CD4-positive, alpha-beta memory T cell (primary cell): ENCODE measurements at places on chromosomes 5 and 9. TPM values are rescaled to one million over a fixed set of nuclear protein-coding genes. Genes with fewer than 3 reads are reported as not detected.

GRCh38 chr5:93076566-93076965, 504.5 kb downstream of the NR2F1-AS1 start:
- H3K27me3 ChIP-seq: no peaks in the 10 kb centered on the region
- no peak overlapping the region for H3K4me3 ChIP-seq
- DNase-seq: no peak
- no peak overlapping the region for H3K27ac ChIP-seq

DNA sequence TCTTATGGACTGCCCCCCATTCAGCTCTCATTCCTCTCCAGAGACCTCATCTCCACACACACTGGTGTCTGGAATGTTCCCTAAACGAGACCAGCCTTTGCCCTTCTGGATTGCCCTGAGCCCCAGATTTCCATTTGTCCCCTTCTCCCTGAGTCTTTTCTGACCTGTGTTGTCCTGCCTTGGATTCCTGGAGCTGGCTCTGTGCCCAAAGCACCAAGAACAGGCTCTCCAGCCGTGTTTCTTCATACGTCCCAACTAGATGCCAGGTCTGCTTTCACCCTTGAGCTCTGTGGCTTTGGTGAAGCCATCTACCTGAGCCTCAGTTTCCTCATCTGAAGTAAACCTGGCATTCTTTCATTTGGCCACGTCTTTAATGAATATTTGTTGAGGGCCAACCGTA, 6.3 kb downstream of the CCDC180 start:
- no peak overlapping the region for H3K4me3 ChIP-seq
- peaks cover 20% of the 10 kb centered on the region for H3K36me3 ChIP-seq
- no peak for DNase-seq

GRCh38 chr9:34457266-34458012, 931 bp downstream of the FAM219A start:
- H3K36me3 ChIP-seq: no peaks in the 10 kb centered on the region
- H3K4me1 ChIP-seq: peaks cover 19% of the 10 kb centered on the region
- no peak overlapping the region for H3K4me3 ChIP-seq
- H3K27me3 ChIP-seq: no peaks in the 10 kb centered on the region

DNA sequence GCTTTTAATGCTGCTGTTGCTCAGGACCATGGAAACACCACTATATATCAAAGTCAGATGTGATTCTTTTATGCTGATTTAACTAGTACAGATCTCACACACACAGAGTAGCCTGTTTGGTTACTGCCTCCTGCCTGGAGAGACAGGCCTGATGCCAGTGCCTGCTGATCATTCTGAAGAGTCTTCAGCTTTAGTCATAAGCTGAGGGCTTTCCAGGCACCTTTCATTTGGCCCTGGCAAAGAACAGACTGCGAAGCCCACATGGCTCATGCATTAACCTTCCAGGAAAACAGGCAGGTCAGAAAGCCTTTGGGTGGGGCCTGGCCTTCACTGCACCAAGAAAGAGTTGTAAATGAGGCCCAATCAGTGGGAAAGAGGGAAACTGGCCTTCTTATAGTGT, 144.7 kb downstream of the SAXO1 start:
- H3K4me1 ChIP-seq: no peaks in the 10 kb centered on the region
- H3K4me3 ChIP-seq: no peak overlapping the region
- DNase-seq: no peak
- no peaks in the 10 kb centered on the region for H3K36me3 ChIP-seq

- H3K27ac ChIP-seq: no peak overlapping the region
- no peaks in the 10 kb centered on the region for H3K27me3 ChIP-seq
- H3K36me3 ChIP-seq: no peaks in the 10 kb centered on the region
- H3K4me3 ChIP-seq: no peak overlapping the region
- H3K4me1 ChIP-seq: no peaks in the 10 kb centered on the region
- no peak for DNase-seq
Measured at GRCh38 chr5:61018062-61018461, 73.1 kb downstream of the NDUFAF2 start.

DNA sequence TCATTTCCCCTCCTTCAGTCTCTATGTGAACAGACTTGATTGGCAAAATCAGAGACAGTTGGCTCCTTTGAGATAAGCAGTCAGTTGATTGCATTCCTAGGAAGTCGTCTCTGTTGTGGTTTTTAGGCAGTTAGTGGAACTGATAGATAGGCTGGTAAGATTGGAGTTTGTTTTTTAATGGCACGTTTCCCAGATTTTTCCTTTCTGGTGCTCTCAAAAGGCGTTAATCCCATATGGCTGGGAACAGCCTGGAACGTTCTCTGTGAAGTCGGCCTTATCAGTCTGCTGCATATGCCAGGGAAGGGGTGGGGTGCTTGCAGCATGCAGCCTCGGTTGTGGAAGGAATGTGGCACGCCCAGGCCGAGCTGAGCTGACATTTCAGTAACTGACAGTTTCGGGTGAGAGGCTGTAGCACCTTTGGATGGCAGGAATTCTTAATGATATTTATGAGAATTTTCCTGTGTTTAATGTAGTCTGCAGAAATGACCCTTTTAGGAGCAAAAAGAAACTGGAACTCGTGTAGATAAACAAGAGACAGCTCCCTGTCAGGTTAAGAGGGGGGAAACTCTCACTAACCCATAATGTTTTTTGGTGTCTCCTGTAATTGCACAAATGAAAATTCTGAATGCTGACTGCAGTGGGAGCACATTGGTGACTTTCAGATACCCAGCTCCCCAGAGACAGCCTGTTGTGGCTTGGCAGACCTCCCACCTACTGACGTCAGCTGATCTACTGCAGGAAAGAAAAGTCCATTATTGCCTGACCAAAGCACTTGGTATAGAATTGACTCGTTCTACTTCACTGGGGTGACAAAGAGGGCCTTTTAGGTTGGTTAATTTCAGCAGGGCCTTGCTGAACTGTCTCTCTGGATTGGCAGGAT, 6.3 kb downstream of the SPTAN1 start:
- DNase-seq: peak; percentile 34
- H3K4me3 ChIP-seq: peak overlapping the region; percentile 7
- H3K27ac ChIP-seq: peak overlapping the region; percentile 19
- peaks cover 68% of the 10 kb centered on the region for H3K4me1 ChIP-seq
- H3K36me3 ChIP-seq: peaks cover 5% of the 10 kb centered on the region

GRCh38 chr5:148186248-148187003, 16.4 kb upstream of the SPINK6 start:
- no peaks in the 10 kb centered on the region for H3K36me3 ChIP-seq
- H3K4me1 ChIP-seq: no peaks in the 10 kb centered on the region
- no peak overlapping the region for H3K4me3 ChIP-seq
- no peak for DNase-seq
- H3K27me3 ChIP-seq: no peaks in the 10 kb centered on the region

DNA sequence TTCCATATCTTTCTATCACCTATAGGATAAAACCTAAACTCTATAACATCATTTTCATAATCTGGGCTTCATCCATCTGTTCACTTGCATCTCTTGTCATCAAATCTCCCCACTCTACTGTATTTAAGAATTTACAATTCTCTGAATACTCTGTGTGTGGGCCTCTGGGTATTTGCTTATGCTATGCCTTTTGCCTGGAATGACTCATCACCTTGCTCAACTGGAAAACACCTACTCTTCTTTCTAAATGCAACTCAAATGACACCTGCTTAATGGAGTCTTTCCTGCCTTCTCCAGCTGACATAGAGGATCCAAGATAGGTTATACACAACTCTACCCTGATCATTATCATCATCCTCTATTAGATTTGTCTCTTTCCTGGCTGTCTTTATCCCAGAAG, 421.7 kb downstream of the SPATA31D1 start:
- H3K27ac ChIP-seq: no peak overlapping the region
- no peaks in the 10 kb centered on the region for H3K4me1 ChIP-seq
- no peaks in the 10 kb centered on the region for H3K36me3 ChIP-seq
- no peak overlapping the region for H3K4me3 ChIP-seq

DNA sequence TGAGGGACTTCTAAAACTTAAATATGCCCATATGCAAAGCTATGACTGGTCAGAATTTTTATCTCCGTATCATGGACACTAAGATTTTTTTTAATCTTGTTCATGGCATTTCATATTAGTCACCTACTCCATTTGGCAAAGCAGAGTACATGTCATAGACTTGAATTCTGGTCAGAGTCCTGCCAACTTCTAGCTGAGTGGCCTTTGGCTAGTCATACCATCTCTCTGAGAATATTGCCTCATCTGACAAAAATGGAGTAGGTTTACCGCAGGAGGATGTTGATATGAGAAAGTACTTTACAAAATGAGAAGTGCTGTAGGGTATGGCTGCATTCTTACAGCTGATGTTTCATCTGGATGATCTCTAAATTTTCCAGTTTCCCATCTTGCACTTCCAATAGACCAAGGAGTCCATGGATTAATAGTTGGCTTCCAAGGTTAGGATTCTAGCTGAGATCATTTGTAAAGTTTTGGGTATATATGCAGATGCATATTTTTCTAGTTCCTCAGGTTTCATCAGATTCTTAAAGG, 150.8 kb upstream of the NR3C1 start:
- no peak for DNase-seq
- no peaks in the 10 kb centered on the region for H3K27me3 ChIP-seq
- no peak overlapping the region for H3K4me3 ChIP-seq
- H3K4me1 ChIP-seq: no peaks in the 10 kb centered on the region
- no peak overlapping the region for H3K27ac ChIP-seq

DNA sequence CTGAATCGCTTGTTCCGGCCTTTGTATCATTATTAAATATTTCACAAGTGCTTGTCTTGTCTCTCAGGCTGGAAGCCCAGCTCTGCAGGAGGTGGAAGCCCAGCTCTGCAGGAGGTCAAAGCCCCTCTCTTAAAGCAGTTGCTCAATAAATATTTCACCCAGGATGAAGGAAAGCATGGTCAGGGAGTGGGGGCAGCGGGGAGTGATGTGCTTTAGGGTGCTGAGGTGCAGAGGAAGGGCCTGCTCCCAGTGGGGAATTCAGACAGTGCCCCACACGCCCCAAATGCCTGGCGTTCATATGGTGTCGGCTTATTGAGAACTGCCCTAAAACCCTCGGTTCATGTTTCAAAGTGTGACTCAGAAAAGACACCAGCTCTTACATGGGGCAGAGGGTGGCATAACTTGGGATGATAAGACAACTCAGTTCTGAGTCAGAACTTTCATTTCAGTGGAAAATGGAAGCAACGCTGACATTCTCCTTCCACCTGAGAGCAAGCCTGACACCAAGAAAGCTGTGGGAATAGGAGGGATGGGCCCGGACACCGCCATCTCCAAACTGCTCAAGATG, 114.3 kb upstream of the DAP start:
- H3K27ac ChIP-seq: no peak overlapping the region
- no peaks in the 10 kb centered on the region for H3K27me3 ChIP-seq
- no peak overlapping the region for H3K4me3 ChIP-seq
- H3K36me3 ChIP-seq: no peaks in the 10 kb centered on the region
- DNase-seq: no peak

DNA sequence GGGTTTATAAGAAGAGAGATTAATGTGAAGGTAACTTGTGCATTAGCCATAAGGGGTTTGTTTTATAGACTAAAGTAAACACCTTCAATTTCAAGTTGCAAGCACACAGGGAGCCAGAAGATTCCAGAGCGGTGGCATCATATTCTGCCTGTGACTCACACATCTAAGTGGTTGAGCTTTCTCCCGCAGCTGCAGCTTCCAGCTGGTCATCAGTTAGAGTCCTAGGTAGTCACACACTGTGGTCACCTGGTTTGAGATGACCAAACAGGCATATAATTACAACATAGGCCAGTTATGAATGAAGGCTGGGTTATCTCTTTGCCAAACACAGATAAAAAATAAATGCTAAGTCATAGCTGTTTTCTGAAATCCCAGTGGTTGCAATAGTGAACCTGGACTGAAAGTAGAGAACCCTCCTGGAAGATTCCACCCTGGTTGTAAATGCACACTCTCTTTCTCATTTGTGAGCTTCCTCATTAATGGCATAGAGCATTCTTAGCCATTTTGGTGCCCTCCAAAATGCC, 171.3 kb downstream of the GDNF start:
- no peaks in the 10 kb centered on the region for H3K27me3 ChIP-seq
- no peak overlapping the region for H3K27ac ChIP-seq
- DNase-seq: no peak
- H3K36me3 ChIP-seq: peaks cover 6% of the 10 kb centered on the region
- no peak overlapping the region for H3K4me3 ChIP-seq

DNA sequence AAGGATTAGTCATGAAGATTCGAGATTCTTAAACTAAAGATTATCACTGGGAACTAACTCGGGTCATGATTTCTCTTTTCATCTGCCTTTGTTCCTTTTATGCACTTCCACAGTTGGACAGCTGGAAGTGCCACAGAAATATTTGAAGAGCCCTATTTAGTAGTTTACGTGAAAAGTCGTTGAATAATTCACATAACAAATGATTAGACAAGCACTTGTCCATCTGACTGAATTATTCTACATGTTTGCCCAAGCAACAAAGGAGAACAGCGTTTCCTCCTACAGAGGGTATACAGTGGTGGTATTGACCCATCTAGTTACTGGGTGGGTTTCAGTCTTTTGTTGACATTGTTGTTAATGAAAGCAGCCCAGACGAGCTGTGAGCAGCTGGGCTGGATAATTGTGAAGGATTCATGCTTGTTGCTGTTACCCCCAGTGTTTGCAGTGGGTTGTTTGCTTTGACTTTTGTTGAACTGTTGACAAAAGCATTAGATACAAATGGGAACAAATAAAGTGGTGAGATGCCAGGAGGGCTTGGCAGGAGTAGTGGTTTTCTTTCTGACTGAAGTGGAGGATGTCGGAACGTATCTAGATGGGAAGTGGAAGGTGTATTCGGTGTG, 96.2 kb downstream of the TLE4 start:
- DNase-seq: no peak
- no peaks in the 10 kb centered on the region for H3K27me3 ChIP-seq
- H3K27ac ChIP-seq: no peak overlapping the region
- H3K4me3 ChIP-seq: no peak overlapping the region

DNA sequence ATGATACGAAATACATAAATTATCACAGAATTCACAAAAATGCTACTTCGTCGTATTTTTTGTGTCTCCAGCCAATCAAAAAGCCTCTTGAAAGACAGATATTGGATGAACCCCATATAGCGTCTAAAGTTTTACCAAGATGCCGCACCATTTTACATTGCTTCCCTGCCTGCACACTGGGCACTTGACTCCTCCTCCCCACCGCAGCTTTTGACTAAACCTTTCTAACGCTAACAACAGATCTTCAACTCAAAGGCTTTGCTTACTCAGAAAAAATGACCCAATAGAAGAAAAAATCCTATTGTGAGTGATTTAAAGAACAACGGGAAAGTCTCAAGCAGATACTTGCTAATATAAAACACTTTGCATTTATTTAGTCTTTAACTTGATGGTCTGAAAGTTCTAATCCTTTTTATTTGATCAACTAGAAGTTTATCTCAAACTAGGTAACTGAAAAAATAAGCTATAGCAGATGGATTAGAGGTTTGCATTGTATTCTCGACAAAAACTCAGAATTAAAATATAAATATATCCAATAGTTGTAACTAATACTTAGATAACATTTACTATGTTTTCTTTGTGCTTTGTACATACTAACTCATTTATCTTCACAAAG, 609.1 kb upstream of the DMAC1 start:
- no peaks in the 10 kb centered on the region for H3K4me1 ChIP-seq
- H3K36me3 ChIP-seq: no peaks in the 10 kb centered on the region
- no peaks in the 10 kb centered on the region for H3K27me3 ChIP-seq
- H3K27ac ChIP-seq: no peak overlapping the region

GRCh38 chr9:7139886-7140285, 382.1 kb downstream of the KDM4C start:
- DNase-seq: no peak
- no peak overlapping the region for H3K4me3 ChIP-seq
- no peaks in the 10 kb centered on the region for H3K36me3 ChIP-seq

The SLC2A6 gene
- polyA plus RNA-seq: 0.41 TPM

The FAF2 gene
- polyA plus RNA-seq: 10.8 TPM

The ZNF658 gene
- 1.3 TPM for polyA plus RNA-seq

The NIM1K gene
- polyA plus RNA-seq: 0.40 TPM

The PAIP2 gene
- polyA plus RNA-seq: 503 TPM

The SPINK13 gene
- not detected for polyA plus RNA-seq

The RASGEF1C gene
- polyA plus RNA-seq: not detected

The VCP gene
- polyA plus RNA-seq: 206 TPM

The SETD9 gene
- 8.2 TPM for polyA plus RNA-seq

The STK32A gene
- not detected for polyA plus RNA-seq

The CLPTM1L gene
- 59.2 TPM for polyA plus RNA-seq
